ENCODE measurements at places on chromosomes 11 and 22.

DNA sequence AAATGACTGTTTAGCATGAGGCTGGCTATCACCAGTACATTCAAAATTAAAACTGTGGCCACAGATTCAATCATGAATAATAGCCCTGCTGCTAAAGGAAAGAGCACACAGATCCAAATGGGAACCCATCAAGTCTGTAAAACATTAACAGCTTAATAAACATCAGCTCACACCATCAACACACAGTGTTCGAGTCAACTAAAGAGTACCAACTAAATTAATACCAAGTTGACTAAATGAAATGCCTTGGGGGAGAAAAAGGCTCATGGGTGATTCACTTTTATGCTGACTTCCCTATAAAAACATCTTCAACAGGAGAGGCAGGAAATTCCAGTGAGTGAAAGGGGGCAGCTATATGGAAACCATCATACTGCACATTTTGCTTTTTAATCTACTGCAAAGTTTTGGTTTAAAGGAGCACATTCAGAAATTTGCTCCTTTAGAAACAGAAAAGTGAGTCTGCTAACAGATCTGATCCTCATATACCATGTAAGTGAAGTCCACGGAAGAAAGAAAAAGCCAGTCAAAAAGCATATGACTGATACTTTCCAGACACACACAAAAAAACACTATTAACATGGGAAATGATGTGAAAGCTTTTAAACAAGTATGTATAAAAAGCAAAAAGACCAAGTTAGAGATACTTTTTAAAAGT is 16.3 kb downstream of the LGR4 start:
- DNase-seq, result no peak

DNA sequence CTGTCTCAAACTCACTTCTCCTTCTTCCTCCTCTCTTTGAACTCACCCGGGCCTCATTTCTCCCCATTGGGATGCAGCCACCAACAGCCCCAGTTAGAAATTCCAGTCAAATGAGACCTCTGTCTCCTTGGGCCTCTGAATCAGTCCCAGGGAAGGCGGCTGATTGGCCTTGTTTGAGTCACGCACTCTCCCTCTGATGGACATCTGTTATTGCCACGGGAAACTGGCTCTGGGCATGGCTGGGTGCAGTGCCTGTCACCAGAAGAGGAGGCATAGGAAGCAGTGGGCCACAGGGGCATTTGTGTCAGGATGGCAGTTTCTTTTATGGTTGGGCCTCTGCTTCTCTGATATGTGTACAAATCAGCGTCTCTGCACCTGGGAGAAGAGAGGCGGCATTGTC is 9.6 kb upstream of the WNT11 start:
- DNase-seq, result no peak

DNA sequence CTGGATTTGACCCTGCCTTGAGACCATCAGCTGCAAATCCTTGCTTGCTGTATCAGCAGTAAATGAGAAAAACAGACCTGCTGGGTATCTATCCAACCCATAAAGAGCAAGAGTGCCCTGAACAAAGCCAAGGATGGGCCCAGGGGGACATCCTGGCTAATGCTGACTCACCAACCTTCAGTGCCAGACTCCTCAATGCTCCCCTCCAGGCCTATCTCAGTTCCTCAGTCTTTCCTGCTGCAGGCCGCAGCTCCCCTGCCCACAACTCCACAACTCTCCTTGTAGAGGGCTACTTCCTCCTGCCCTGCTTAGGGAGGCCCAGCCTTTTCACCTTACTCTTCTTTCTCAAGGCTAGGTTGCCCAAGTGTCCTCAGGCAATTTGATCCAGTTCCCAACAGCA is 2.6 kb downstream of the LAMTOR1 start:
- no peak for DNase-seq

DNA sequence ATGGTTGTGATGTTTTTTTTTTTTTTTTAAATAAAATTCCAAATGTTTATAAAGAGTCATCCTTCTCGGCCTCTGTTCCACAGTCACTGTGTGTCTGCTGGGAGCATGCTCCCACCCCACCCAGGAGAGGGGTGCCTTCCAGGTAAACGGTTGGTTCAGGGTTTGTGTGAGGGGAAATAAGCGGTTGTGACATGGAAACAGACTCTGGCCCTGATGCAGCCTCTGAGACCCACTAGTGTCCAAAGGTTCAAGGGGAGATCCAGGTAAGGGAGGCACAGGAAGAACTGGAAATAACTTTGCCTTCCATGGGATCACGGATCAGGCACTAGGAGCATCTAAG is 6.0 kb upstream of the GAS2L1 start:
- no peak for DNase-seq

- DNase-seq, result peak; percentile 33
Observed at GRCh38 chr22:27260087-27260698, 541.4 kb downstream of the MN1 start.

GRCh38 chr11:96214777-96215109 is 128.3 kb downstream of the MAML2 start:
- no peak for DNase-seq

- DNase-seq, result no peak
Observed at GRCh38 chr11:86214710-86215109, 29.8 kb upstream of the EED start.

DNA sequence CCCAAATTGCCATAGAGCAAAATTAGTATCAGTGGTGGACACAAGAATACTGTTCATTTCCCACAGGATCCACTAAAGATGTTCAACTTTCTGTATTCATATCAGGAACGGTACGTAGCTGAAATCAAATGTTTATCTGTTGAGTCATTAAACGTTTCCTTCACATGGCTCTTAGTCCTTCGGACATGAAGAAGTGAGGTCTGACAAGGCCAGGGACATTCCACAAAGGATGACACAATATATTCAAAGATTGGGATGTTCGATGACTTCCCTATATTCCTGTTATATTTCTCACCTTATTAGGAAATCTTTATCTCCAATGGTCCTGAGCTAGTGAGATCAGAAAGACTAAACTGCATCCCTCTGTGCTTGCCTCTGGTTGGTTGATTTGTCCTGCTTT is 129.0 kb downstream of the ETS1 start:
- no peak for DNase-seq

GRCh38 chr22:36324414-36324813 is 63.4 kb downstream of the MYH9 start:
- DNase-seq, result no peak

DNA sequence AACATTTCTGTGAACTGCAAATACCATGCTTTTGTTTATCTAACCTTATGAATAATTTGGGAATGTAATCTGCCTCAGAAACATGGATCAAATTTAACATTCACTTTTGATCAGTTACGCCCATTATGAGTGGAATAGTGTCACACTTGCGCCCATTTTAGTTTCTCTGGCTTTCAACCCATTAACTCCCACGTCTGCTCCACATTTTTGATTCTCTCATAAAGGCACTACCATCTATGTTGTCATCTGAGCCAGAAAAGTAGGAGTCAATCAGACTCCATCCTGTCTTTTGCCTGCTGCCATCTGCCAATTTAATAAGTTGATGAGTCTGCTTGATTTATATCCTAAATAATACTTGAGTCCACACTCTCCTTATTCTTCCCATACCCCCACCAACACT is 1090.7 kb downstream of the DLG2 start:
- no peak for DNase-seq

GRCh38 chr11:9187616-9188015 is 77.5 kb downstream of the DENND5A start:
- no peak for DNase-seq

- peak; percentile 21 for DNase-seq
Observed at GRCh38 chr22:23889620-23890019, 4.6 kb upstream of the MIF start.

DNA sequence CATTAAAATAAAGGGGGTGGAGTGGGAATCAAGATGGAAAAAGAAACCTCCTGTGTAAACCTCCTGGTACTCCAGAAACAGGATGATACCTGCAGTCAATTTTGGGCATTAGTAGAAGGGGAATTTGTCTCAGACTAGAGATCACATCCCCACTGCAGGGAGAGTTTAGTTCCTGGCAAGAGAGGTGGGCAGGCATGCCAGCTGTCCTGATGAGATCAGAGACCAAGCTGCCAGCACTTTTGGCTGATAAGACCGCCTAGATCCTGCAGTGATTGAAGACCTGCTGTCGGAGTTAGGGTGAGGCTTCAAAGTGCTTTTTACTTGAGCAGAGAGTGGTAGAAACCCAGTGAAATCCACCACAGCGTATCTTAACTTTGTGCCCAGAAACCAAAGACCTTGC is 29.7 kb upstream of the NELL1 start:
- DNase-seq, result peak; percentile 5

DNA sequence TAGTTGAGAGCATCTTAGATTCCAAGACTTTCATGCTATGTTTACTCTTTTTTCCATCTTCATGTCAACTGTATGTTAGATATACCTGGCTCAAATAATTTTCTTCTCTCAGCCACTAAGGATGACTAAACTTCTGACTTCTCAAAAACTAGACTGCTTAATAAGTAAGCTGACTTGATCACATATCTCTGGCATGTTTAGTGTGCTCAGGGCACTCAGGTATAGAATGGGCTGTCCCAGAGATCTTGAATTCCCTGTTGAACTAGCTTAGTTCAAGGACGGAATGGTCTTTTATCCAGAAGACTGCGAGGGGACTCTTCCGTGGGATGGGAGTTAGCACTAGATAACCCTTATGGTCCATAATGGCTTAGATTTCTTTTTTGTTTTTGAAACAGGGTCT is 13.0 kb downstream of the NEU3 start:
- peak; percentile 29 for DNase-seq

- no peak for DNase-seq
Observed at GRCh38 chr11:92269021-92269420, 44.4 kb downstream of the FAT3 start.

- DNase-seq, result peak; percentile 52
Observed at GRCh38 chr11:79413268-79413667, 27.6 kb downstream of the TENM4 start.

DNA sequence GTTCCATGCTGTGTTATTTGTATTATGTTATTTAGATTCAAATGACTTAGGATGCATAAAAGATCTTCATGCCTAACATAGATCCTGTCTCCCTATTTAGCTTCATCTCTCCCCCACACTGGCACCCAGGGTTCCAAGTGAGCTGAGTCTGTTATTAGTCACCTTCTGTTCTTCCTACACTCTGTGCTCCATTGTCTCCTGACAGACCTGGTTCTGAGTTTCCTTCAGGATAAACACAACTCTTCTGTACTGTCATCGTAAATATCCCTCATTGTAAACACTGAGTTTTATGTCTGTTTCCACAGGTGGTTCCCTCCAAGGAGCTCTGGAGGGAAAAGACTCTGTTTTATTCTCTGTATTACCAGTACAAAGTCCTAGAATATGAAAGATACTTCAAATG is 8.7 kb downstream of the MMP26 start:
- no peak for DNase-seq

GRCh38 chr11:13210424-13210823 is 67.2 kb upstream of the BMAL1 start:
- peak; percentile 82 for DNase-seq

DNA sequence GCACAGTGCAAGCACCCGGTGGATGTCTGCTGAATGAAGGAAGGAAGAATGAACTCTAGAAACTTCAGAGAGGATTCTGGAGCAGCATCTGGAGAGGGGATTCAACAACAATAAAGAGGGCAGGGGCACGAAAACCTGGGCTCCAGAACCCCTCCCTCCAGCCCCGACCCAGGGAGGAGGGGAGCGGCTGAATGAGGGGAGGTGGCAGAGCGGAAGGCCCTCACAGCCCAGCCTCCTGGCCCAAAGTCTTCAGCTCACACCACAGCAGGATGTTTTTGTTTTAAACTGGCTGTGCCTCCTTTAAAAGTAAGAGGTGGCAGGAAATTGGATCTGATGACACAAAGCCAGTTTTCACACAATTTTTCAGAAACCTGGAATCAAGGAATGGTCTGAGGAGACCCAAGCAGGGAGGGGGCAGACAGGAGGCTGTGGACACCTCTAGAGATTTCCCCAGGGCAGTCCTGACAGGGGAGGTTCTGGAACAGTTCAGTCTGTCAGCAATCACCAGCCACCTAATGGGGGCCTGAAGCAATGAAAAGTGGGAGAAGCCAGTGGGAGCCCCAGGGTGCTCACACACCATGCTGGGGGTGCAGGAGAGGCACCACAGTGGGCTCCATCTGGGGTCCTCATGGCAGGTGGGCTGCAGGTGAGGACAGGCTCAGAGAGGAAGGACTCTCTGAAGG is 44.4 kb upstream of the TCF20 start:
- no peak for DNase-seq

DNA sequence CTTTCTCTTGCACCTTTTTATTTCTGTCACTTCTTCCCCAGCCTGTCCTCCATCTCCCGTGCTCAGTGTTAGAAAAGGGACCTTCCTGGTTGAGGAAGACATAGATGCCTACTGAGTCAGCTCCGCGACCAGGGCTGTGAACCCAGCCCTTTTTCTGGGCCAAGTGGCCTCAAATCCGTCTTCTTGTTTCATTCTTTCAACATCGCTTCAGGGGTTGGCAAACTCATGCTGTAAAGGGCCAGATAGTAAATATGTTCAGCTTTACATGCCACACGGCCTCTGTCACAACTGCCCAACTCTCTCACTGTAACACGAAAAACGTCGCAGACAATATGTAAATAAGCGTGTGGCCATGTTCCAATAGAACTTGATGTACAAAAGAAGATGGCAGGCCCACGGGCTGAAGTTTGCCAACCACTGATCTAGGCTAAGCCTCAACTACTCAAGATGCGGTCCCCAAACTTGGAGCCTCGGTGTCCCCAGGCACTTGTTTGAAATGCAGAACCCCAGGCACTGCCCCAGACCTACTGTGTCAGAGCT is 338.4 kb downstream of the MN1 start:
- no peak for DNase-seq

Measured in NCI-H82 (cell line).